ENCODE measurements at places on chromosomes 16 and 17. TPM values are rescaled to one million over a fixed set of nuclear protein-coding genes. Genes with fewer than 3 reads are reported as not detected.
A peak's percentile ranks its signal among the peaks of the same experiment; 100 is the strongest.

SLC43A2 gene
- 3.8 TPM for total RNA-seq

DNA sequence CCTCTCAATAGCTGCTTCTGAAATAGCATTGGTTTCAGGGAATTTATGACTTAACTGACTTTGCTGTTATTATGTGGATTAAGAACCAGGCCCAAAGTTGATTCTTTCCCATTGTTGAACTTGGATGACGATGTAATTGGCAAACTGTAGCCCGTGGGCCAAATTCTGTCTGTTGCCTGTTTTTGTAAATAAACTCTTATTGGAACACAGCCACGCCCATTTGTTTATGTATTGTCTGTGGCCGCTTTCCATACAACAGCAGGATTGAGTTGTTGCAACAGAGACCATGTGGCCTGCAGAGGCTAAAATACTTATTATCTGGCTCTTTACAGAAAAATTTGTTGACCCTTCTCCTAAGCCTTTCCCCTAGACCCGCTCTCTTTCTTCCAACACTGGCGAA is 31.6 kb downstream of the NTN1 start:
- DNase-seq, result no peak

- peak; percentile 87 for DNase-seq
Observed at GRCh38 chr17:28571361-28572122, at the start of gene PIGS. TSS of gene PIGS (minus strand) at chr17:28571524. CDS start at chr17:28571496, 28 bp downstream.

GH1 gene
- total RNA-seq, result not detected

GRCh38 chr17:41452281-41452680 is 11.5 kb upstream of the KRT38 start:
- no peak for DNase-seq

GRCh38 chr16:81696961-81697615 is 82.0 kb upstream of the PLCG2 start:
- peak; percentile 54 for DNase-seq

- DNase-seq, result no peak
Observed at GRCh38 chr16:83013071-83013470, 386.3 kb downstream of the CDH13 start.

GRCh38 chr17:62824290-62825131 is 16.4 kb upstream of the MARCHF10 start:
- DNase-seq, result peak; percentile 95

KRTAP2-1 gene
- not detected for total RNA-seq

SNTB2 gene
- 47.5 TPM for total RNA-seq

- DNase-seq, result peak; percentile 35
Observed at GRCh38 chr16:21162661-21163151, 4.2 kb downstream of the LDAF1 start.

LPO gene
- total RNA-seq, result not detected

DNA sequence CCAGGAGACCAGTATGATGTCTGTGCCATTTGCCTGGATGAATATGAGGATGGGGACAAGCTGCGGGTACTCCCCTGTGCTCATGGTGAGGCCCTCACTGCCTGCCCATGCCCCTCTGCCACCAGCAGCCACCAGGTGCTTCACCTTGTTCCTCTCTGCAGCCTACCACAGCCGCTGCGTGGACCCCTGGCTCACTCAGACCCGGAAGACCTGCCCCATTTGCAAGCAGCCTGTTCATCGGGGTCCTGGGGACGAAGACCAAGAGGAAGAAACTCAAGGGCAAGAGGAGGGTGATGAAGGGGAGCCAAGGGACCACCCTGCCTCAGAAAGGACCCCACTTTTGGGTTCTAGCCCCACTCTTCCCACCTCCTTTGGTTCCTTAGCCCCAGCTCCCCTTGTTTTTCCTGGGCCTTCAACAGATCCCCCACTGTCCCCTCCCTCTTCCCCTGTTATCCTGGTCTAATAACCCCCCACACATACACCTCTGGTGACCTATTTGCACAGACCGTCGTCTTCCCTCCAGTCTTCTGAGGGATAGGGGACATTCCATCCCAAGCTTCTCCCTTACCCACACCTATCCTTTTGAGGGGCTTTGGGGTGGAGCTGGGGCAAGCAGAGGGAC is 3.7 kb downstream of the PFN1 start:
- DNase-seq, result no peak
